ENCODE measurements at places on chromosomes 2 and 18.

DNA sequence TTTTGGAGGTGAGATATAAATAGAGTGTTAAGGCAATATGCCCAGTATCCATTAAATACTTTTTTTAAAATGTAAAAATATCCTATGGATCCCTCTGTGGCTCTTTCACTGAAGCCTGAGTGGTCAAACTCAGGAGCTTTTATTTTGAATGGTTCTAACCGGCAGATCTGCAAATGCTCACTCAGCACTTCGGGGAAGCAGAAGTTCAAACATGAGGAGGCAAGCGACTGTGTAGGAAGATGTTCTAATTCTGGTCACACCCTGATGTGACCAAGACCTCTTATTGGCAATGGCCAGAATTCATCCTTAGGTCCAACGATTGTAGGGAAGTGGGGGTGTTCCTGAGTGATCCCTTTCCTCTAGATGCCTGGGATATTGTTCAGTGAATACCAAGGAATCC, 168.8 kb downstream of the CDCA7 start:
- DNase-seq: no peak

DNA sequence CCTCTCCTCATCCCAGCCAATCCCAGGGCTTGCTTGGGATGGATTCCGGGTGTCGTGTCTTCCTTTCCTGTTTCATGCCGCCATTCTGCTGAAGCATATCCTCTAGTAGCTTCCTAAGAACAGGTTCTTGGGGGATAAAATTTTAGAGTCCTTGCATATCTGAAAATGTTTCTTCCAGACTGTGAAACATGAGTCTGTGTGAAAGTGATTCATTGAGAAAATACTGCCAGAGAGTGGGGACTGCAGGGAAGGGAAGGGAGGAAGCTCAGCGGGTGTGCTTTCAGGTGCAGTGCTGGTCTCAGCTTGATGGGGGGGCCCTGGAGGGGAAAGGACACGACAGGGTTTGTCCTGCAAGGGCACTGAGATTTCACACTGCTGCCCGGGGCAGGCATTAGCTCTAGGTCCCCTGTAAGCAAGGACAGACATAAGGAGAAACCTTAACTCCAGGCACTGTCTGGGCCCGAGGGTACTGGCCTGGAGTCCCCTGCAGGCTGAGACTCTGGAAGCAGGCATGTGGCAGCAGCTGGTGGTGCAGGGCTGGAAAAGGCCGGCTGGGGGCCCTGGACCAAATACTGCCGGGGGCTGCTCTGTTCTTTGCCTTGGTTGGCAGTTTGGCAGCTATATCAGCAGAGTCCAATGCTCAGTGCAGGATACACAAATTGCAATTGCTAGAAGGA, 97.6 kb upstream of the HS6ST1 start:
- DNase-seq: no peak

DNA sequence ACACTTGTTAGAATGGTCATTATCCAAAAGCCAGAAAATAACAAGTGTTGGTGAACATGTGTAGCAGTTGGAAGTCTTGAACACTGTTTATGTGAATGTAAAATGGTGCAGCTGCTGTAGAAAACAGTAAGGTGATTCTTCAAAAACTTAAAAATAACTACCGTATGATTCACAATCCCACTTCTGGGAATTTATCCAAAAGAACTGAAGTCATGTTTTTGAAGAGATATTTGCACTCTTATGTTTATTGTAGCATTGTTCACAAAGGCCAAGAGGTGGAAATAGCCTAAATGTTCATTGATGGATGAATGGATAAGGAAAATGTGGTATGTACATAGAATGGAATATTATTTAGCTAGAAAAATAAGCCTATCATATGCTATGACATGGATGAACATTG, 6.3 kb upstream of the SPP2 start:
- DNase-seq: no peak

- DNase-seq: no peak
Observed at GRCh38 chr2:100238471-100238870, 83.8 kb downstream of the LONRF2 start.

- DNase-seq: no peak
Observed at GRCh38 chr2:1478311-1479305, 65.3 kb downstream of the TPO start.

GRCh38 chr2:237859082-237859433, 365 bp upstream of the RAMP1 start:
- no peak for DNase-seq
